ENCODE measurements at places on chromosomes 2 and 18.

- no peak for DNase-seq
These were observed 73.3 kb downstream of the TMEM18 start for GRCh38 chr2:603869-604268.

- no peak for DNase-seq
These were observed 12.2 kb downstream of the ASIC4 start for GRCh38 chr2:219526320-219527075.

GRCh38 chr18:46366751-46367376 is 262.7 kb downstream of the HAUS1 start:
- no peak for DNase-seq

DNA sequence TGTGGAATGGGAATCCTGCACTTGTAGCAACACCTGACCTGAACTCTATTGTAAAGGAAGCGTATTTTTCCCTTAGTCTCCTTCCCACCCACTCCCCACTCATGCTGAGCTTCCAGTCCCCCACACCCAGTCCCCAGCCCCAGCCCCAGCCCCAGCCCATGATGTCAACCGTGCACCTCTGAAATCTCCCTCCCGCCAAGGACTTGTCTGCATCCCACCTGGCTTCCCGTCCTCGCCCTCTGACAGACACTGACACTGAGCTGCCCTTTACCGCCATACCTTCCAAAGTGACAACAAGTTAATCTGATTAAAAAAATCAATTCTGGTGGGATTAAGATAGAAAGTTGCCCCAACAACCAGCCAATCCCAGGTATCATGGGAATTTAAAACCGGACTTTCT is 213.6 kb upstream of the CELF4 start:
- no peak for DNase-seq

DNA sequence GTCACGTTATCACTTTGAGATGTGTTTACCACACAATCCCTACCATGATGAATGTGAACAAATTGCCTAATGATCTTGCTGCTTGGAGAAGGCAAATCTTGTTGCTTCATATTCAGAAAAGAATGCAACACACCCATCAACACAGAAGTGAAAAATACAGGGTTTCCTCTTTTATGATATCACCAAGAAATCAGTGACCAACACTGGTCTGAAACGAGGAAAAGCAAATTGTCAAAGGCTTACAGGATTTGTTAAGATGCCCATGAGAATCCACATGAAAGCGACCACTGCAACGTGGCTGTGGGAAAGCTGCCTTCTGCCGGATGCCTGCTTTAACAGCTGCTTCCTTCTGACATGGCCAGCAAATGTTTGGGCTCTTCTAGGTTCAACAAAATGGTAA is 397.6 kb upstream of the LRATD1 start:
- DNase-seq: no peak

DNA sequence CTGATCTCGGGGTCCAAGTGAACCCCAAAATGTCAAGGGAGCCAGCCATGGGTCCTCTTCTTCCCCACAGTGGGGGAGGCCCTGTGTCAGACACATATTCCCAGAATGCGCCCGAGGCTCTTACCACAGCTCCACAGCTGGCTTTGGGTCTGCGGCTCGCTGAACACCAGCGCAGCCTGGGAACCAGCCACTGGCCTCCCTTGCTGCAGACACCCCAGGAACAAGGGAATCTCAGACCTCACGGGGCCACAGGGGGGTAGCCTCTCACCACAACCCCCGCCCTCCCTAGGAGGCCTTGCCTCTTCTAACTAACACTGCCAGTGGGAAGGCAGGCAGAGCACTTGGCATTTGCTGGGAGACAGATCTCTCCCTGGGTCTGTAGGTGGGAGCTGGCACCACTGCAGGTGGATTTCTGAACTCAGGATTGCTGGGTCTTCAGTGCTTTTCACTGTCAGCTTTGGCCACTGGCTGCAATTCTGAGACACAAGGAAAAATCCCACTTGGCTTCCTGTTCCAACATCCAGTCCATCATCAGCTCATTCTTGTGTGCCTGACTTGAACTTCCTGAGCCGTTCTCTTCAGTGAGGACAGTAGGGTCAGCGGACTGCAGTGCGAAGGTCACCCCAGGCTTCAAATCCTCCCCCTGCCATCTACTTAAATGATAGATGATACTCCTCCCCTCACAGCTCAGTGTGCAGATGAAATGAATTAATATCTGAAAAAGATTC is 128.7 kb downstream of the CAPN13 start:
- no peak for DNase-seq

- no peak for DNase-seq
These were observed 78.8 kb upstream of the TTC21B start for GRCh38 chr2:166032361-166032760.

GRCh38 chr2:216820709-216821108 is 39.2 kb downstream of the TNP1 start:
- no peak for DNase-seq
